HT1080 (cell line): ENCODE measurements at places on chromosomes 4 and X. TPM values are rescaled to one million over a fixed set of nuclear protein-coding genes. Genes with fewer than 3 reads are reported as not detected.

GRCh38 chrX:53283567-53283966 is 2.2 kb upstream of the IQSEC2 start:
- DNase-seq: no peak

DNA sequence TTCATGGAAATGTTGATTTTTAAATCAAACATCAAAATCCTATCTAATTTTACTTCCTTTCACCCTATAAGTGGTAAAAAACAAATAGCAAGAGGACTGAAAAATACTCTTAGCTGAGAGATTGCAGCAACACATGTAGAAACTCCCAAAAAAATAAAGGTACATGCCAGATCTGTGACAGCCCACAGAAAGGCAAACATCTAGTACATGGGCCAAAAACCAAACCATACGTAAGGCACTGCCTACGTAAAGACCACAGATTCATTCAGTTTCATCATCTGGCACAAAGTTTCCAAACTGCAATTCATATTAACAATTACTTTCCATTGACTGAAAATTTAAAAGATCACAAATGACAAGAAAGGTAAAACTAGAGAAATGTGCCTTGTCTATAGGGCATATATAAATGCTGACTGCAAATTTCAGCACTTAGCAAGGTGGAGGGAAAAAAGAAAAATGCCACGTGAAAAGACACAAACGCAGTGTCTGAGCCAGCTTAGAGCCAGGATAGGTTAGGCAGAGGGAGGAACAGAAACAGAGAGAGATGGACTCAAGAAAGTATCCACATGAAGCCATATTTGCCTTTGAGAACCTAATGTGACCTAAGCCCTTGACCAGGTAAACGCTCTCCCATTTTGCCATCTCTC is 88.1 kb downstream of the TSPAN5 start:
- no peak for DNase-seq

CCSER1 gene
- 0.16 TPM in 1 of 2 replicates, not detected in the other for total RNA-seq

KLHL34 gene
- total RNA-seq: not detected in 2 replicates

DNA sequence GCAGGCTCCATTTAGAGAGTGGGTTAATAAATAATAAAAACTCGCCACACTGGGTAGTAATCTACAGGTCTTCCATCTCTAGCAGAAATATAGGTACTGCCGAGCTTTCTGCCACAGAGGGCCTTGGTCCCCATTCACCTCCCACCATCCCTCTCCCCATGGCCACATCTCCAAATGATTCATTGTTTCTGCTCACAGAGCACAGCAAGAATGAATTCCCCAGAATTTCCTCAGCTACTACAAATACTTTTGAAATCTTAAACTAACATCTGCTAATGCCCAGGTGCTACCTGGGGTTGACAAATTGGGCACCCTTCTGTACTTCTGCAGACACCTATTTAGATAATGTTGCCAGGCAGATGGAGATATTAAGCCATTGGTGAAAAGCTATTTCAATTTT is 5.1 kb downstream of the PHEX start:
- no peak for DNase-seq

- no peak for DNase-seq
Observed at GRCh38 chr4:145480257-145480656, 1.4 kb upstream of the SMAD1 start.

DNA sequence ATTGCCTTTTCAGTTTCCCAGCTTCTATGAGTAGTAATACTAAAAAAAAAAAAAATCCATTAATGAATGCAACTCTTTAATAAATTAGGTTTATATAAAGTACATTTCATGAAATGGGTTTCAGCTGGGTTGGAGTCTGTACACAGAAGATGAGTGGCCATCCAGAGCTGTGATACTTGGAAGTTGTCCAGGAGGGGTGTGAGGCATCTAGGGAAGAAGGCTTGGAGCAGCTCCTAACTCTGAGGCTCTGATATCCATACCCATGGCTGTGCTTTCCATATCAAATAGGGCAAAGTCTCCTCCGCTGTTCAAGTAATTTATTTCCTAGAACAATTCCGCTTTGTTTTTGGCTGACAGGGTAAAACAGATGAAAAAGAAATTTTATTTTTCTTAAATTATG is 423.3 kb upstream of the TENM3 start:
- no peak for DNase-seq

LNX1 gene
- 0.87 and 1.3 TPM in 2 replicates for total RNA-seq

GRCh38 chr4:95190751-95191436 is 357.9 kb downstream of the UNC5C start:
- DNase-seq: no peak

- no peak for DNase-seq
Observed at GRCh38 chrX:65976161-65976560, 63.7 kb downstream of the VSIG4 start.

MAOA gene
- 9.3 and 14.5 TPM in 2 replicates for total RNA-seq

GRCh38 chr4:123568936-123569335 is 172.3 kb downstream of the SPRY1 start:
- no peak for DNase-seq
